PC-3 (cell line): ENCODE measurements at places on chromosomes 12 and 14.
A peak's percentile ranks its signal among the peaks of the same experiment; 100 is the strongest.

- peak; percentile 64 for DNase-seq
Measured at GRCh38 chr14:36767603-36768281, 106.1 kb downstream of the PAX9 start.

DNA sequence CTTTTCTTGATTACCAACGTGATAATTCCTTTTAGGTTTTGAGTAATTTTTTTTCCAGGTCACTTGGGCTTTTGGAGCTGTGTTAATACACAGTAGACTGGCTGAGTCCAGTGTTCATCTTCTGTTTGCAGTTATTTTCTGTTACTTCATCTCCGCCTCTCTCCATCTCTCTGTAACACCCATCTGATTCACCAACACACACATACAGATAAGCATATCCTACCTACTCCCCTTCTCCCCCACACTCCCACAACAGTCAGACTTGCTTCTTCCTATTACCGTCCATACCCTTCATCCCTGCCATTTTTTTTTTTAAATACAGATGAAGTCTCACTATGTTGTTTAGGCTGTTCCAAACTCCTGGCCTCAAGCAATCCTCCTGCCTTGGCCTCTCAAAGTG is 72.7 kb upstream of the MANSC4 start:
- DNase-seq: no peak

- no peak for DNase-seq
Measured at GRCh38 chr12:57235017-57235727, 5.7 kb downstream of the SHMT2 start.

DNA sequence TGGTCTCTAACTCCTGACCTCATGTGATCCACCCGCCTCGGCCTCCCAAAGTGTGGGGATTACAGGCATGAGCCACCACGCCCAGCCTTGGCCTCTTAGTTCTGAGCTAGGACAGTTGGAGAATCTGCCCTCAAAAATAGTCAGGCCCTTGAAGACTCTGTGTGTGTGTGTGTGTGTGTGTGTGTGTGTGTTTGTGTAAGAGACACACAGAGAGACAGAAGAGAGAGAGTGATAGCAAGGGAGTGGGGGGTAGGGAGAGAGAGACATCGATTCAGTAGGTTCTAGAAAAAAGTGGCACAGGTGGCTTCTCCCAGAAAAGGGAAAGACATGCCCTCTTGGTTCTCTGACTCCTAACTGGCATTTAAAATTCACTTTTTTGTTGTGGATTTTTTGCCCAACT is 5.4 kb downstream of the HNF1A start:
- DNase-seq: no peak

DNA sequence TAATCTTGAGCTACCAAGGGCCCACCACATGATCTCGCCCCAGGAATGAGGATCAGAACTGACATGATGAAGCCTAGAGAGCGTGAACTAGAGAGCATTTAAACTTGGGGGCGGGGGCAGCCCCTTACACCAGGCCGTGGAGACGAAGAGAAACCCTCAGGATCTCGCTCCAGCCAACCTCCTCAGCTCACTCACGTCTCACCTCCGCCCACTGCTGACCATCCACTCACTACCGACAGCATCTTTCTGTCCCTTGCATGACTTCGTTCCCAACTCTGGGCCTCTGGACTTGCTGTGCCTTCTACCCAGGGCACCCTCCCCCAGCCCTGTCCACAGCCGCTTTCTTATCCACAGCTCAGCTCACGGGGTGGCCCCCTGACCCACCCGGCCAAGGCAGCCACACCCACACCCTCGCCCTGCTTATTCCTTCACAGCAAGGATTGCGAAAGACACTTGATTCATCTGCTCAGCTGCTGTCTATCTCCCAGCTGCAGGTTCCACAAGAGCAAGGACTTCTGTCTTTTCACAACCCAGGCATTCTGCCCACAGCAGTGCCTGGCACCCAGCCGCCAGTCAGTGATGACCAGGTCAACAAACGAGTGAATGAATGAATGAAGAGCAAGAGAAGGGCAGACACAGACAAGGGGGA is 6.4 kb downstream of the STX2 start:
- DNase-seq: peak; percentile 51

GRCh38 chr12:103840462-103840875 is 565 bp downstream of the NT5DC3 start:
- peak; percentile 45 for DNase-seq

- no peak for DNase-seq
Measured at GRCh38 chr12:74286254-74286653, 251.4 kb upstream of the ATXN7L3B start.
